Right hindlimb (tissue), 1 donor: ENCODE measurements at places on chromosomes 3 and 15.
A peak's percentile ranks its signal among the peaks of the same experiment; 100 is the strongest.

DNA sequence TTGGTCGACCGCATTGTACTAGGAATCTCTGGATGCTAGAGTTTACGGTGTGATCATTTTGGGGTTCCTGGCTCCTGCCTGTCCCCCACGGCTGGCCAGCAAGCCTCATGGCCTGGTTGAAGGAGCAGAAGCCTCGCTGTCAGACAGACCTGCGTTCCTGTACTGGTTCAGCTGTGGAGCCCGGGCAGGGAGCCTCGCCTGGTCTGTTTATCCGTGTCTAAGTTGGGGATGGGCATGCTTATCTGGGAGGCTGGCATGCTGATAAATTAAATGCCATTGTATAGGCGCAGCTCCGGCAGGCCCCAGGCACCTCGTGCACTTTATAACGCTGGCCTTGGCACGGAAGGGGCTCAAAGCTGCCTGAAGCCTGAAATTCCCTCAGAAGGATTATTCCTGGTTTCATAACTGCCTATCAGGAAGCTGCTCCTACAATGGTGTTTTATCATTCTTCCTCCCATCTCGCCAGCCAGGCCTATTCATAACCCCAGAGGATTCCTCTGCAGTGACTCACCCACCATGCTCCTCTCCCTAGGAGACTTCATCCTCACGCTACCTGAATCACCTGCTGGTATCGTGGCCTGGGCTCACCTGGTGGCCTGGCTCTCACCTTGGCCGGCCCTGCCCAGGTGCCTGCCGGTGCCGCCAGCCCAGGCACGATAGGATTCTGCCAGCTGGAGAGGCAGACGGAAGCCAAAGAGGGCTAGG lies 110.9 kb downstream of the ASB7 start:
- DNase-seq: peak; percentile 27

- DNase-seq: no peak
Observed at GRCh38 chr3:63909431-63909830, 2.8 kb downstream of the SCAANT1 start.

- DNase-seq: no peak
Observed at GRCh38 chr15:56980473-56980872, 62.0 kb downstream of the TCF12 start.

- DNase-seq: no peak
Observed at GRCh38 chr3:14948609-14949038, 1.2 kb downstream of the NR2C2 start.

DNA sequence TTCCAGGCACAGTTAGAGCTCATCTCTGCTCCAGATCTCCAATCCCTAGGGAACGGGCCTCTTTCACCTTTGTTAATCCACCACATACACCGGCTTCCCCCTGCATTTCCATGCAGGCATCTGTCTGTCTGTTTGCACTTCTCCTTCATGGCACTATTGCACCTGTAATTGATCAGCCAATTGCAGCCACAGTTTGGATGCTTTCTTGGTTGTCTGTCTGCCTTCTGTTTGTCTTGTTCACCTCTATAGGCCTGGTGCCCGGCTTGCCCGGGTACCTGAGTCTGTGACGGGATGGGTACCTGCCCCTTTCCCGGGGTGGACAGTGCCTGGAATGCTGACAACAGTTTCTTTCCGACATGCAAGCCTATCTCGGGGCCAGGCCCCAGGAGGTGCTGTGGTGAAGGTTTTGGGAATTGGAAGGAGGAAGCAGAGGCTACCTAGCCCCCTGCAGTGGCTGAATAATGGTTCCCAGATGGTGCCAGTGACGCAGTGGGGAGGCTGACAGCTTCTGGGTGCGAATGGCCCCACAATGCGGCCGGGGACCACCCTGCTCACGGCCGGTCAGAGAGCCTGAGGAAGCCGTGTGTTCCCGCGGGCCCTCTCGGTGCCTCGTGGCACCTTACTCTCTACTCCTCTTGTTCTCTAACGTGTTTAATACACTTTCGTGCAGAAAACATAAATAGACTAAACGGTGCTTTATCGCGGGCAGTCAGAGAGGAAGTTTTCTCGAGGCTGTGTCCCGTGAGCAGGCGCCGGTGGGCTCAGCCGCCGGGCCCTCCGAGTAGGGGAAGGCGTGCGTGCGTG lies 31.3 kb upstream of the RAB6B start:
- no peak for DNase-seq

- DNase-seq: no peak
Observed at GRCh38 chr3:16300881-16301359, 35.9 kb downstream of the OXNAD1 start.

DNA sequence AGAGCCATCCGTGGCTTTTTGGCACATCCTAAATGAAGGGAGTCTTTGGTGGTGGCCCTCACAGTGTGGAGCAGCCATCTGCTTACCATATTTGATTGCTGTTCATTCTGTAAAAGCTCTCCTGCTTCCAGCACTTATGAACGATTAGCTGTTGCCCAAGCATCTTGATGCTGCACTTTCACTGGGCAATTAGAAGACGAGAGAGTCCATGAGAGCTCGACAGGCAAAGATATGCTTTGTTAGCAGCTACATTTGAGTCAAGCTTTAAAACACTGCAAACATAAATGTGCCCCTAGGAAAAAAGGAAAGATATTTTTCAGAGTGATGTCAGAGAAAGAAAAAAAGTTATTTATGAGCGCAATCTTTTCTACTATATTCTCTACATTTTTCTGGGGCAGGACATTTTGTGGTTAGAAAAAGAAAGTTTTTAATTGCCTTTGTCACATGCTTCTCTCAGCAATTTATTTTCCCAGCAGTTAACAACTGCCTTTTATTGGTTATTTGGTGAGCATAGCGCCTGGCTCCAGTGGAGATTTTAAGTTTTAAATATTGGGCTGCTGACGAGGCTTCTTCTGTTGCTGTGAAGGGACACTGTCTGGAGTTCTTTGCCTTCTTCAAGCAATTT lies 468.4 kb downstream of the C3orf38 start:
- no peak for DNase-seq

GRCh38 chr3:177596248-177596815 lies 399.1 kb upstream of the TBL1XR1 start:
- peak; percentile 67 for DNase-seq

DNA sequence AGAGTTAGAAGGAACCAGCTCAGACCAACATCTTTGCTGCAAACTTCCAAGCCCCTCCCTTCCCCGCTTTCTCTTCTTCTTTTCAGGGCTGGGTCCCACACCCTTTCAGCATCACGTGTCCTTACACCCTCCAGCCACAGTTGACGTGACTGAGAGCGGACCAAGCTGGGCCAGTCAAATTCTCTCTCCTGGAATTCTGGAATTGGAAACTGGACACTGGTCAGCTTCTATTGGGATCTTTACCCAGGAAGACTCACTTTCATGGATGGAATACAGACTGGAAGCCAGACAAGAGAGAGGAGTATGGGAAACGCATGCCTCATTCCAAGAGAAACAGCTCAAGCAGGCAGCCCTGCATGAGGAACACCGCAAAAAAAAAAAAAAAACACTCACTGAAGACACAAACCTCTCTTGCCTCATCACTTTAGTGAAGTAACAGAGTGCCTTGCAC lies 12.4 kb upstream of the TPM1 start:
- DNase-seq: peak; percentile 49

DNA sequence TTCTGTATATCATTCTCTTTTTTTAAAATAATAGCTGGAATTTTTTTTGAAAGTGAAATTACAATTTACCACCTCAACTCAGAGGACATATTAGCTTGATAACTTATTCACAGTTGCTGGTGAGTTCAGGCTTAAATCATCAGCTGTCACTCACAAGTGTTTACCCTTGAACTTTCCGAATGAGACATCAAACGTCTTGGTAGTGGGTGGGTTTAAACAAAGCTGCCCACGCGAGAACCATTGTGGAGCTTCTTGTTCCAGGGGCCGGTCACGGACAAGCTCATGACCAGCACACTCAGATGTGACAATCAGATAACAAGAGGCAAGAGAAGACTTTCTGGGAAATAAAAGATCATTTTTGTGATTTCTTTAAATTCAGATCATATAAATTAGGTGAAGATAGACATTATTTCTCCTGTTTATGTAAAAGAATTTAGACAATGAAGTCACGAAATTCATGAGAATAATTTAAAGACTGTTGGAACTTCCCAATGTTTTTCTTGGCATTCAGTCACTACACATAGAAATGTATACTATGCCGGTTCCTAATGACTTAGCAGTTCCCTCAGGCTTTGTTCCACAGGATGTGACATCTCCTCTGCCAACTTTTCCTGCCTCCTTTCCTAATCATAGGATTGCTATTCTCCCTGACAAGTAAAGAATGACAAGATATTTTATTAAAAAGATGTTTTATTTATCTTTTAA lies 29.3 kb downstream of the BTD start:
- no peak for DNase-seq

DNA sequence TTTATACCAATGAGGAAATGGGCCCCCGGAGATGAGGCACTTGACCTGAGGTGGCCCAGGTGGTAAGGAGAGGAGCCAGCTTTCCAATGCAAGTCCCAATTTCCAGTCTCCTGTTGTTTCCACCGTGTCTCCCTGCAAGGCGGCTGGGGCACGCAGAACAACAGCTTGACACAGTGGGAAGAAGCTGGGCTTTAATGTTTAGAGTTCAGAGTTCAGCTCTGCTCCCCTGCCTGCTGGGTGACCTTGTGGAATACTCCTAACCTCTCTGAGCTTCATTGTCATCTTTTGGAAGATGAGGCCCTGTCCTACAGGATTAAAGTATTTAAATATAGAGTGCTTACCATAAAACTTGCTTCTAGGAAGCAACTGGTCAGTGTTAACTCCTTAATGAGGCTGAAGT lies 80.3 kb downstream of the SMAD3 start:
- DNase-seq: no peak

DNA sequence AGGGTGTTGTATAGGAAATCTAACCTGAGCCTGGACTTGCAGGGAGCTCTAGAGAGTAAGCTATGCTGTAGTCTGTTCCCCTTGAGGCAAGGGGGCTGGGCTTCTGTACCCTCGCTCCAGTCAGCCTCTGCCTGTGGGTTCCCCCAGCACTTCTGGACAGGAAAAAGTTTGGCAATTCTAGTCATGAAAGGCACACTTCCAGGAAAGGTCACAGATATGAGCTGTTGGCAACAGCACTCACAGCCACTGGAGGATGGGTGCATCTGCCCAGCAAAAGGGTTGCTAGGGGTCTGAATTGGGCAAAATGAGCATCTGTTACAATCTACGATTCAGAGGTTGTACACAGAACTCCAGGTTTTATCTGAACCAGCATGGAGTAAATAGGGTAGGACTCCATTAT lies 281.2 kb downstream of the ERC2 start:
- DNase-seq: no peak

- DNase-seq: no peak
Observed at GRCh38 chr3:31382856-31383255, 149.9 kb upstream of the STT3B start.

DNA sequence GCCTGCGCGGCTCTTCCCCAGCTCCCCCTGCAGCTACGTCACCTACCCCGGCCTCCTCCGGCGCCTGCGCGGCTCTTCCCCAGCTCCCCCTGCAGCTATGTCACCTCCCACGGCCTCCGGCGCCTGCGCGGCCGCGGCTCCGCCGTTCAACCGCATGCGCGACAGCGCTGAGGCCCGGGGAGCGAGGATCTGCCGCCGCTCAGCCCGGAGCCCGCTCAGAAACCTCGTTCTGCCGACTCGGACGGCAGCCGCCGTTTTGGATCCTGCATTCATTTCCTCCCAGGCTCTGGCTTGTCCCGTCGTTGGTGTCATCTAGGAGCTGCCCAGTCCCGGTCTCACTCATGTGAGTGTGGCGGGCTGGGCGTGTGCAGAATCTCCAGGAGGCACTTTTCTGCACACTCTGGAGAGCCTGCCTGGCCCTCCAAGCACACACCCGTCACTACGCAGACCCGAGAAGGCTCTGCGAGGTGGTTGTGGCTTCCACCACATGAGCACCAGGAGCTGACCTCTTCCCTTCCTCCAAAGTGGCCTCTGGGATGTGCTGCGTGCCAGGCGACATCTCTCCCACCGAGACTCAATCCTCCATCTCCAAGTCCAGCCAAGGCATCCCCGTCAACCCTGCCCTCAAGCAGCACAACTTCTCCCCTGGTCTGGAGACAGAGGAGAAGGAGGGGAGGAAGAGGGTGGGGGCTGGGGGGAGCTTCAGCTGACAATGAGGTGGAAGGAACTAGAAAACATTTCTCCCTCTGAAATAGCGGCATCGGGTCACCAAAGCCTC lies 165.3 kb downstream of the CHSY1 start:
- DNase-seq: no peak

GRCh38 chr3:13352621-13353131 lies 67.4 kb downstream of the NUP210 start:
- DNase-seq: no peak

GRCh38 chr3:32992310-32992686 lies 40.9 kb downstream of the CCR4 start:
- DNase-seq: no peak

- no peak for DNase-seq
Observed at GRCh38 chr3:73353649-73354217, 271.0 kb downstream of the PDZRN3 start.

DNA sequence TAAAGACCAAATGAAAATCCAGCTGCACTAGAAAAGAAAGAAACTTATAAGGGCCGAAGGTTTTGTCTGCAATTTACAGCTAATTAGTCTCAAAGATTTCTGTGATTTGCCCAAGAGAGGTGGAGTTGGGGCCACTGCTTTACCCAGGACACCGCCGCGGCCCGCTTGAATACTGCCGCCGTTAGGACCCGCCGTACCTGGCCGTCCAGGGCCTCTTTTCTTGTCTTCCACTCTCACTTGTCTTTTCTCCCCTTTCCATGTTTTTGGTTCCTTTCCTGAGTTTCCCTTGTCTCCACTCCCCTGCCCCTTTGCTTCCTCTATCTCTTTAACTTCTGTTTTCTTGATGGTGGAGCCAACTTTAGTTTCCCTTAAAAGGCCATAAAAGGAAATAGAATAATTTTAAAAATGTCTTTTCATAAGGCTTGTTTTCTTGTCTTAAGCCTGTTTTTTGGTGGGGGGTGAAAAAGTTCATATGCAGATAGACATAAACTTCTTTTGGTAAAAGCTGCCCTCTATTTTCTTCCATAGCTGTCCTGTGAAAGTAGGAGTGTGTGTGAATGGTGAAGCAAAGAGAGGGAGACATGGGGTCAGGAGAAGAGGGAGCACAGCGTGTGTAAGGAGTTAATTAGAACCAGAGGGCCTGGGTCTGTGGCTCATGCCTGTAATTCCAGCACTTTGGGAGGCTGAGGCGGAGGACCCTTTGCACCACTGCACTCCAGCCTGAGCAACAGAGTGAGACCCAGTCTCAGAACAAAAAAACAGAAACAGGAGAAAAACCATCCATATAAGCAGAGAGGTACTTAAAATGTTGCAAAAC lies 16.0 kb upstream of the CCNL1 start:
- peak; percentile 60 for DNase-seq

GRCh38 chr15:22958487-22959280 lies 21.5 kb downstream of the CYFIP1 start:
- no peak for DNase-seq

DNA sequence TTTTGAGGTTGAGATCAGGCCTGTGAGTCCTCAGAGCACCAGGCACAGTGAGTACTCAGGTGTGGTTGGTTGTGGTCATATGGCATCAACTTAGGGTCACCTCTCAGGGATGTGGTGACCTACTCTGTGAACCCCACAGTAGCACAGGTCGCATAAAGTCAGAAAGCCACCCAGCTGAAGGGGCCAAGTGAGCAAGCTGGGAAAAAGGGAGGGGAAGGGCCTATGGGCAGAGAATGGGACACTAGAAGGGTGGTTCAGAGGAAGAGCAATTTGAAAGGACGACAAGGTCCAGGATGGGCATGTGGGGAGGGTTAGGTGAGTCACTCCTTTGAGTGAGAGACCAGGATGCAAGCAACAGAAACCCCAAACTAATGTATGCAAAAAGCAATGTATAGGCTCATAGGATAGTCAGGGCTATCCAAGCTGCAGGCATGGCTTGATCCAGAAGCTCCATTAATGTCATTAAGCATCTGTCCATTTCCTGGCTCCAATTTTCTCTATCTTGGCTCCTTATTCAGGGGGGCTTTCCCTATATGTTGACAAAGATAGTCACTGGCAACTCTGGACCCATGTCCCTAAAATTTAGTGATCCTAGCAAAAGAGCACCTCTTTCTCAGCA lies 33.5 kb downstream of the HMCES start:
- DNase-seq: no peak
